ENCODE measurements at places on chromosomes 3 and 15.

DNA sequence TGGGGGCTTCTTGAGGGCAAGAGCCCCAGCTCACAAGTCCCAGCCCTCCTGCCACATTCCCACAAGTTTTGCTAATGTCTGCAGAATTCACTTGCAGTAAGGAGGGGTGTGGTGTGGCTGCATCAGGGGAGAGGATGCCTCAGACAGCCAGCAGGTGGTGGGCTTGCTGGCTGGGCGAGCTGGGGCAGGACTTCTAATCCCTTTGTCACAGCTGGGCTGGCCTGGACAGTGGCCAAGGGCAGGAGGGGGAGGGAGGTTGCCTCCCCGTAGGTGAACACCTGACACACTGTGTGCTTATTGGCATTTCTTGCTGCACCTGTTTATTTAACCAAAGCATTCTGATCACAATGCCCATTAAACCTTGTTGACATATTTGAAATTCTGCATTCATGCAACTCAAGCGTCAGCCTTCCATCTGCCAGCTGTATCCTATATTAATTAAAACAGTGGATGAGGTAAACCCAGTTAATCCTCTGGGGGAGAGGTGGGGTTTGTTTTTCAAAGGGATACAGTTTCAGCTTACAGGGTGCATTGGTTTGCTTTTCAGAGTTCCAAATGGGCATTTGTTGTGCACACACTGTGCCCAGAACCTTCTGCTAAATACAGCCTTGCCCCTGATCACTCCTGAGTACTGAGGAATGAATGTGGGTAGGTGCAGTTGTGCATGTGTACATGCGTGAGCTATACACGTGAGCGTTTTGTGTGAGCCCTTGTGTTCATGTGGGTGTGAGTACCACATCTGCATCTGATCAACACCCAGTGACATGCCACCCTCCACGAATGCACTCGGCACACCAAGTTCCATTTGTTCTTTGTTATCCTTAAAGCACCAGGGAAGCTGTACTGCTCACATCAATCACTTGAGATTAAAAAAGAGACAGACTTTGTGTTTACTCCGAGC, 268.7 kb downstream of the XXYLT1 start:
- DNase-seq, result no peak

- no peak for DNase-seq
These were observed 31.8 kb upstream of the HHATL start for GRCh38 chr3:42734263-42734860.

DNA sequence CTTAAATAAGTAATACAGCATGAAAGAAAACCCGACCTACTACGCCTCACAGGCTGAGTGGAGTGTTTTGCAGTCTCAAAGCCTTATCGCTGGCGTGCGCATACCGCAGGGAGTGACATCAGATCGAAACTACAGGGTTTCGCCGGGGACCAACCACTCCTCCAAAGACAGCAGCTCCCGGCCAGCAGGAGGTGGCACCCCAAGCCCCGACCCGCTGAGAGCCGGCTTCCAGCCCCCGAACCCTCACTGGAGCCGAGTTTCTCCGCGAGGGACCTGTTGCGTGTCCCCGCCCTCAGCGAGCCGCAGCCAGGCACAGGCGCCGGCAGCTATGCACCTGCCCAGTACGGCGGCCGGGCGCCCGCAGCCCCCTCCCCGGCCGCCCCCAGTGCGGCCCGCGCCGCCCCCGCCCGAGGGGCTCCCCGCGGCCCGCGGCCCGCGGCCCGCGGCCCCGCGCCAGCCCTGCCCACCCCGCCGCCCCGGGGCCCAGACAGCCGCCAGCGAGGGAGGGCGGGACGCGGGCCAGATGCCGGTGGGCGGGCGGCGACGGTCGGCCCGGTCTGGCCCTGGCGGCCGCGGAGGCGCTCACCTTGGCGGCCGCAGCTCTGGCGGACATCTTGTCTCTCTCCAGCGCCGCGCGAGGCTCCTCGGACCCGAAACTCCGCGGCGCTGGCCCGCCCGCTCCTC, 710 bp downstream of the TJP1 start:
- peak; percentile 36 for DNase-seq

- DNase-seq, result peak; percentile 38
These were observed 26.2 kb downstream of the MAP4 start for GRCh38 chr3:47989981-47990440.

- no peak for DNase-seq
These were observed 324.7 kb downstream of the SOX2 start for GRCh38 chr3:182036382-182036781.

- no peak for DNase-seq
These were observed 52.5 kb upstream of the PFN2 start for GRCh38 chr3:150023239-150023636.

DNA sequence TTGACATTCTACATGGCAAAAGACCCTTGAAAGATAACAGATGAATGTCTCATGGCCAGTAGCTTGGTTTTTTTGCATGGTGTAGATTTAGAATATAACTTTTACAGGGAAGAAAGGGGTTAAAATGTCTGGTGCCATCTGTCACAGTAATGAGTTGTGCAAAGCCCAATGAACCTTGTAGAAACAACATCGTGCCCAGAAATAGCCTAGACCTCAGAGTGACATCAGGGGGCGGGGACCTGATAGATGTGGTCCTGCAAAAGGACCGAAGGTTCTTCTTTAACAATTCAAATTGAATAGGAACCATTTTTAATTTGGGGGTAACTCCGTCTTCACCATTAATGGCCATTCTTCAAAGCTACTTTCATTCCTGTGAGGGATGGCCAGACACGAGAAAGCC, 254.1 kb upstream of the CTDSPL start:
- no peak for DNase-seq

GRCh38 chr15:101062471-101063171, 143.5 kb downstream of the LRRK1 start:
- DNase-seq, result no peak

- DNase-seq, result no peak
These were observed 6.2 kb downstream of the RPL32 start for GRCh38 chr3:12835052-12835665.

GRCh38 chr3:54047568-54047967, 74.8 kb upstream of the CACNA2D3 start:
- no peak for DNase-seq

GRCh38 chr3:31676556-31676955, 143.8 kb downstream of the STT3B start:
- no peak for DNase-seq

DNA sequence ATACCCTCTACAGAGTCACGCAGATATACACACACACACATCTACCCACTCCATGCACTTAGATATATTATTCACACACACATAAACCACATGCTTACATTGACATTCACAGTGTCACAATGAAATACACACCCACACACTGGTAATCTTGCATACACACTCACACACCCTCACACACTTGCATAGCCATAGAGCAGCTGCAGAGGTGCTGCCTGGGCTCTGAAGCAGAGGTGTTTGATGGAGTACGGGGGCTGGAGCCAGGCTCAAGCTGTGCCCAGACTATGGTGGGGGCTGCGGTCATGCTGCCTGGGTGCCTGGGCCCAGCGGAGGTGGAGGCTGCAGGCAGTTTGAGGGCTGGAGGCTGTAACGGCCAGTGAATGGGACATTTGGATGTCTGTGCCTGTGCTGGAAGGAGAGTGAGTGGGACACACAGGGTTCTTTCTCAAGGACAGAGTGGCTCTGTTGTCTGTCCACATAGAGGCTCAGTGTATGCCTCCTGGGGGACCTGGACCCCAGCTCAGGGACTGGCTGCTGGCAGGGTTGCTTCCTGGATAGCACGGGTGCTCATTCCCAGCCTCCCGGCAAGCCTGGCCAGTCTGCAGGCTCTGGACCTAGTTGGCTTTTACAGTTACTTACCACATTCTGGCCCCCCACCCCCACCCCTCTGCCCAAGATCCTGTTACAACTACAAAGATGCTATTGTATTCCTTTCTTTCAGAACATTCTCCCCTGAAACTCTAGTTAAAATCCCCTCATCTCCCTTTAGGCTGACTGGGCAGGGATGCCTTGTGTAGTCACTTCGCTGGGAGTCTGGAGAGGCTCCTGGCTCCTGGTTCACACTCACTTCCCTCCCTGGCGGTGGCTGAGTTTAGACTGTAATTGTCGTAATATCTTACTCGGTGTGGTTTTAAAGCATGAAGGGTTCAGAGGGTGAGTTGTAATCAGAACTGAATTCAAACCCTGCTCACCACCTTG, 12.5 kb downstream of the GASK1A start:
- DNase-seq, result no peak

DNA sequence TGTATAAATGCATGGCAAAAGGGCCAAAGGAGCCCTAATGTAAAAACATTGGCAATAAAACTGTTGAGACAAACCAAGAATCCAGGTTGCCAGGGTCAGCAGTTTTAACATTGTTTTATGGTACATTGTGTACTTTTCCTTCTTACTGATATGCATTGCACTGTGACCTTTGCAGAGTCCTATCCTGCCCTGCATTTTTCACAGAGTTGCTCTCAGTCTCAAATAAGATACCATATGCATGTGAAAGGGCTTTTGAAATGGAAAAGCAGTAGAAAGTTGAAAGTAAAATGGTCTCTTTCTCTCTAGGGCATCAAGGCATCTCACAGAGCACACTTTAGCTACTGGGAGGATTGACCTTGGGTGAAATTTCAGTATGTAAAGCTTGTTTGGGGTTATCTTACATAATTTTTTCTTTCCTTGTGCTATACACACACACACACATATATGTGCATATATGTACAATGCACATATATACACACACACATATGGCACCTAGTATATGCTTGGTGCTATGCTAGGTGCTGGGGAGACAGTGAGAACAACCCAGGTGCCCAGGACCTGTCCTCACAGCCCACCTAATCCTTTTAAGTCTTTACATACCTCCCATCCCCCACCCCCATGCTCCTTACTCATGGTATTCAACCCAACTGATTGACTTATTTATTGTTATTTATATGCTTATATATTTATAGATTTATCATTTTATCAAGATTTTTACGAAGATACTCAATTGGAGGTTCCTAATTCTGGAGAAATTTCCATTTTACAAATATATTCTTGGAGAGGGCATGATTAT, 1.2 kb upstream of the PPP2R3A start:
- DNase-seq, result no peak

DNA sequence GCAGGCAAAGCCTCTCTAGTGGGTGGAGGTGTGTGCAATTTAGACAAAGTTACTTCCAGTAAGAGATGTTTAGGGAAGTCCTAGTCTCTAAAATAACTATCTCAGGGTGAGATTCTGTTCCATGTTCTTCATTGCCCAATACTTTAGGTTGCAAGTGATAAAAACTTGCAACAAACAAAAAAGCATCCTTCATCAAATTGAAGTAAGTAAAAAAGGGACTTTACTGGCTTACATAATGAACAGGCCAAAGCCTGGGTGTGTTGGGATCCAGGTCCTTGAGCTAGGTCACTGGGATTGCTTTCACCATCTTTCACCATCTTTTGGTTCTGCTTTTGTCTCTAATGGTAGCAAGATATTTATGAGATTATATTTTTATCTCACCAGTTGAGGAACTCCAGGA, 38.3 kb downstream of the CX3CR1 start:
- DNase-seq, result no peak

DNA sequence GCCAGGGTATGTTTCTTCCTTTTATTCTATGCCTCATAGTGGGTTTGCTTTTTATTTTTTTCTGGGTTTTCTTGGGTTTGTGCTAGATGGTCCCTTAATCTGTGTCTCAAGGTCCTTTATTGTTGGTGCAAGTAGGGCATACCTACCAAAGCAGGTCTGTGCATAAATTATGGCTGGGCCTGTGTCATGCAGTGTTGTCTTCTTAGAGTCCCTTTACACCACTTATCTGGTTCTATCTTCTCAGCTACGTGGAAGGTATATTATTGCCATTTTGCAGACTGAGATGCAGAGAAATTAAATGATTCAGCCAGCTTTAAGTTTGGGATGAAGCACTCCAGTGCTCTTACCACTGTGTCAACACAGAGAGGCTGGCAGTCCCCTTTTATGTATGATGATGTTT, 293.5 kb upstream of the SOX2 start:
- no peak for DNase-seq

DNA sequence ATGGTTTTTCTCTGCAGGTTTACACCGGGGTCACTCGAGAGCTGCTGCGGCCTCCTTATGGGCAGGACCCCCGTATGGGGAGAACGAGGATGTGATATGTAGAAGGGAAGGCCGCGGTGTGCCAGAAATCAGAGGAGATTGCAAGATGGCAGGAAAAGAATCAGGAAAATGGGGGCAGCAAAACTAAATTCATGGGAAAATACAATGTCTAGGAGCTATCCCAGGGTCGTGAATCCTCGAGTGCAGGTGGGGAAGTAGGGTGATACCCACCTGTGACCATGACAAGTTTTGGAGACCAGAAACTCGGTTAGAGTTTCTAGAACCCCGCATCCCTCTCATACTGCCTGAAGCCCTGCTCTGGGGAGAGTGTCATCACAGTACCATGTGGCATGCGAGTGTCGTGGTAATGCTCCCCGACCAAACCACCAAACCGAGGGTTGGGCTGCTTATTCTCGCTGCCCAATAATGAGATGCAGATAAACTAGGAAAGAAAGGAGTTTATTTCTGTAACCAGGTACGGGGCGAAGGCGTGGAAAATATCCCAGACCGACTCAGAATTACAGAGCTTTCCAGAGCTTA, 781 bp downstream of the TRNT1 start:
- DNase-seq, result peak; percentile 16

DNA sequence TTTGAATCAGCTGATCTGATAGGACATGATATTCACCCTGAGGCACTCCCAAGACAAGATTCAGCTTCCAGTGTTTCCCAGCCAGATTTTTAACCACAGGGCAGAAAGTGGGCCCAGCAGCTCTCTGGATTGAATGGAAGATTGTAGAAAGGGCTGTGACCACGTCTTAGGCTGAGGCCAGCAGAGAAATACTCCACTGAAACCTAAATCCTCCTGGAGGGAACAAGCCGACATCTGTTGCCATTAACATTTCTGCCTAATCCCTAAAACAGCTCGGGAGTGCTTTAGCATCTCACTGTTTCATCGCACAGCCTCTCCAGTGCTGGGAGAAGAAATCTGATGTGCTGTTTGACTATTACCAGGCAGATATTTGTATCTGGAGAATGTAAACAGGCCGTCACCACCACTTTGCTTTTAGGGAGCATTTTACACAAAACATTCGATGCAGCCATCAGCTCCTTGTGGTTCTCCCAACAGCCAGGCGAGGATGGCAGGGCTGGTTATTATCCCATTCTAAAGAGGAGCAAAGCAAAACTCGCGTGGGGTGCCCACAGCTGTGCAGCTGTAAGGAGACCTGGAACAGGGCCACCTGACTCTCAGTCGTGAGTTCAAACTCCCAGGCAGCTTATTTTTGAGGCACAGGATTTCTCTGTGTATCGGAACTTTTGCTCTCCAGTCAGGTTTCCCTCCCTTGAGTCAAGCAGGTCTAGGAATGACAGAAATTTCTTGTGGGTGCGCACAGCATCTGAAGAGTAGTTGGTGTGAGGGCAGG, 117.4 kb downstream of the LIPC start:
- DNase-seq, result no peak

GRCh38 chr3:140285380-140285779, 350.4 kb downstream of the CLSTN2 start:
- no peak for DNase-seq

DNA sequence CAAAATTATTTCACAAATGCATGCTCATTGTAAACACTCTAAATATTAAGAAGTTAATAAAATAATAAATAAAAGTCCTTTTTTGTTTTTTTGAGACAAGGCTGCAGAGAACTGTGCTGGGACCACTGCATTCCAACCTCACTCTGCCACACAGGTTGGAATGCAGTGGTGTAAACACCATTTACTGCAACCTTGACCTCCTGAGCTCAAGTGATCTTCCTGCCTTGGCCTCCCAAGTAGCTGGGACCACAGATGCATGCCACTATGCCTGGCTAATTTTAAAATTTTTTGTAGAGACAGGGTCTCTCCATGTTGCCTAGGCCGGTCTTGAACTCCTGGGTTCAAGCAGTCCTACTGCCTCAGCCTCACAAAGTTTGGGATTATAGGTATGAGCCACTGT, 578.4 kb downstream of the ZIC1 start:
- DNase-seq, result no peak

- DNase-seq, result no peak
These were observed 365.3 kb upstream of the EPHA3 start for GRCh38 chr3:88742106-88742505.

Measured in stimulated activated CD8-positive, alpha-beta memory T cell treated with anti-CD3 and anti-CD28 coated beads, Interleukin-15, amount 100 ng/mL, for 48 hours (primary cell).